ENCODE measurements at places on chromosomes 2 and 18. TPM values are rescaled to one million over a fixed set of nuclear protein-coding genes. Genes with fewer than 3 reads are reported as not detected.
A peak's percentile ranks its signal among the peaks of the same experiment; 100 is the strongest.

DNA sequence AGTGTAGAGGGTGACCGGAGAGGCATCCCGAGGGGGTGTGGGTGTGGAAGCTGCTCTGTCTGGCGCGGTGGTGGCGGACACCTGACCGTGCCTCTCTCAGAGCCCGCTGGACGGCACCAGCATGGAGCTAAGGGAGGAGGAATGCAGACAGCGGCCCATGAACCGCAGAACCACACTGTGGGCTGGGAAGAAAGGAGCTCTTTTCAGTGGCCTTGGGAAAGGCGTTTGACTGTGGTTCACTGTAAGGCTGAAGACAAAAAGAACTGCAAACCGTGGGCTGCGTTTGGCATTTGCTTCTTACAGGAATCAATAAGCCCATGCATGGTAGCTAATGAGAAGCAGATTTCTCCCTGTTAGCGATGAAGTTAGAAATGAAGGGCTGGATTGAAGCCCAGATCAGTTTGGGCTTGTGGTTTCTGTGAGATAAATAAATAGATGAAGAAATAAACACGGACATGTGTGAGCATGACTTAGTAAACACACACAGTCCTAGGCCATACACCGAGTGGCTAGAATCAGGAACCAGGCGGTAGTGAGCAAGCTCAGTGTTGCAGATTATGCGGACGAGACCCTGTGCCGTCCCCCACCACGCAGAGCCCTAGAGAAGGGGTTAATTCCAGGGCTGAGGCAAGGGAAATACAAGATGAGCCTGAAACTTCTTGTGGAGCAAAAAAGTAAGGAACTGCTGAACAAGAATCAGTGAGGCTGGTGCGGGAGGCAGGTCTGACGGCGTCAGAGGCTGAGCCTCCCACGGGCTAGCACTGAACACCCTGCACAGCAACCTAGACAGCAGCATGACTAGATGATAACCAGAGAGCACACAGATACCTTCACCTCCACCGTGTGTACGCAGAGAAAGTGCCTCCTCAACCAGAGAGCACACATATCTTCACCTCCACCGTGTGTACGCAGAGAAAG lies 29.3 kb upstream of the NFATC1 start:
- no peak overlapping the region for H3K4me3 ChIP-seq
- H3K36me3 ChIP-seq: peaks cover 47% of the 10 kb centered on the region
- no peak for DNase-seq
- H3K27me3 ChIP-seq: no peaks in the 10 kb centered on the region
- no peak overlapping the region for H3K27ac ChIP-seq
- H3K4me1 ChIP-seq: no peaks in the 10 kb centered on the region

Gene ICOS
- 3.0 TPM for total RNA-seq

DNA sequence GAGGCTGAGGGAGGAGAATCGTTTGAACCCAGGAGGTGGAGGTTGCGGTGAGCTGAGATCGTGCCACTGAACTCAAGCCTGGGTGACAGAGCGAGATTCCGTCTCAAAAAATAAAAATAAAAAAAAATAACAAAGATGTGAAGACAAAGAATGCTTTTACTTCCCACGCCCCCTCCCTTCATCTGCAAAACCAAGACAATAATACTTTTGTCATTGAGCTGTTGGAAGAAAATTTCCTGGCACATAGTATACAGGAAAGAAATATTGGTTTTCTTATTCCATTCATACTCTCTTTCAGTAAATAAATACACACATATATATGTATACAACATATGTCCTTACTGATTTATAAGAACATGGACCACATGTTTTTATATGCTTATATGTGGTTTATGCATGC lies 12.2 kb downstream of the GREB1 start:
- peaks cover 18% of the 10 kb centered on the region for H3K27me3 ChIP-seq
- no peak overlapping the region for H3K4me3 ChIP-seq
- H3K36me3 ChIP-seq: no peaks in the 10 kb centered on the region
- no peaks in the 10 kb centered on the region for H3K4me1 ChIP-seq
- H3K27ac ChIP-seq: no peak overlapping the region
- no peak for DNase-seq

Gene SUPT7L
- total RNA-seq: 29.6 TPM

DNA sequence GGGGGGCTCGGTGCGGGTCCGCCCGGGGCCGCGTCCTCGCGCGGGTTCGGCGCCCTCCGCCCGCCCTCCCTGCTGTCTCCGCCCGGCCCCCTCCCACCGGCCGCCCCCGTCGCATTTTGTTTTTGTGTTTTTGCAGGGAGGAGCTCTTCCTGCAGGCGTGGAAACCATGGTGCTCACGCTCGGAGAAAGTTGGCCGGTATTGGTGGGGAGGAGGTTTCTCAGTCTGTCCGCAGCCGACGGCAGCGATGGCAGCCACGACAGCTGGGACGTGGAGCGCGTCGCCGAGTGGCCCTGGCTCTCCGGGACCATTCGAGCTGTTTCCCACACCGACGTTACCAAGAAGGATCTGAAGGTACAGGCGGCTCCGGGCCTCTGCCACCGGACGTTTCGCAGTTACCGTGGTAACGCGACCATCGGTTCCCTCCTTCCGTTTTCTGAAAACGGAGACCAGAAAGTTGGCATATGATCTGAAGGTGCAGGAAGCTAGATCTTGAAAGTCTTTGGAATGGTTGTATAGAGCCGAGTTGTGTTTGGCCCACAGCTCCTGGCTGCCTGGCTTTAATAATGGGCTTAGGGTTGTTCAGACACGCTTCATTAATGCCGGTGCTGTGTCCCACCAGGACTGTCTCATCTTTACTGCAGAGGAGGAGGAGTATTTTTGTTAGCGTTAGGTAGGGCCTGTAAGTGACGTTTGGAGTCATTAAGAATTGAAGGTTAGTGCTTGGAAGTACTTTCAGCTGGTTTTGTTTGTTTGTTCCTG lies 891 bp downstream of the KDM3A start:
- H3K4me1 ChIP-seq: peaks cover 45% of the 10 kb centered on the region
- H3K27me3 ChIP-seq: no peaks in the 10 kb centered on the region
- H3K36me3 ChIP-seq: peaks cover 40% of the 10 kb centered on the region
- peak; percentile 76 for DNase-seq

DNA sequence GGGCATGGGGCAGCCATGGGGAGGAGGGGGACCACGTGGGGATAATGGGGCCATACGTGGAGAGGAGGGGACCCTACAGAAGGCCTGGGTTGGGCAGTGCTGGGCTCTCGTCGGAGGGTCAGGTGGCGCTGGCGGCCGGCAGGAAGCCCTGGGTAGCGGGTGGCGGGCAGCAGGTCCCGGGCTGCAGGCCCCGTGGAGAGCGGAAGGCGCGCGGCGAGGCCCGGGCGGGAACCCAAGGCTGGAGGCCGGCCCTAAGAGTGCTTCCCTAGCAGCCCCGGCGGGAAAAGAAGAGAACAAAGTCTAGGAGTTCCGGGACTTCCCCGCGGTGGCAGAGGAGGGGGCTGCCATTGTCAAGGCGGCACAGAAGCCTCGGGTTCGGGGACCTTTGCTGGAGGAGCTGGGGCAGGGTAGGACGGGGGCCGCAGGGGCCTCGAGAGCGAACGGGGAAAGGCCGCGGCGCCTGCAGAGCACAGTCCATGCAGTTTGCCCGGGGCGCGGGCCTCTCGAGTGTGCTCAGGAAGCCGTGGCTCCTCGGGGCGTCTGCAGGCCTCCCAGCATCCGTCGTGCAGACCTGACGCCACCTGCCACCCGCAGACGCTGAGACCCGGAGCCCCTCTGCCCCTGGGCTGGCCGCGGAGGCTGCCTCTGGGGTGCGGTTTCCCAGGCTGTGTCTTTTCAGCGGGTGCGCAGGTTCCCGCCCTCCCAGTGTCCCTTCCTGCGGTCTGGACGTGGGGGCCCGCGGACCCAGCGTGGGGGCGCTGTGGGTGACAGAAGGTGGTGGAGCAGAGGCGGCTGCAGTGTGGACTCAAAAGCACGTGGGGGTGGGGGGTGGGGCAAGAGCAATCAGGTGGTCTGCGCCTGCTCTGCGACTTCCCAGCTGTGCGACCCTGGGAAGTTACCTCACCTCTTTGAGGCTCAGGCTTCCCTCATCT lies 19.4 kb upstream of the NCL start:
- peaks cover 15% of the 10 kb centered on the region for H3K4me1 ChIP-seq
- peak overlapping the region; percentile 92 for H3K27ac ChIP-seq
- no peaks in the 10 kb centered on the region for H3K36me3 ChIP-seq

Gene ANKRD23
- total RNA-seq: 3.5 TPM

DNA sequence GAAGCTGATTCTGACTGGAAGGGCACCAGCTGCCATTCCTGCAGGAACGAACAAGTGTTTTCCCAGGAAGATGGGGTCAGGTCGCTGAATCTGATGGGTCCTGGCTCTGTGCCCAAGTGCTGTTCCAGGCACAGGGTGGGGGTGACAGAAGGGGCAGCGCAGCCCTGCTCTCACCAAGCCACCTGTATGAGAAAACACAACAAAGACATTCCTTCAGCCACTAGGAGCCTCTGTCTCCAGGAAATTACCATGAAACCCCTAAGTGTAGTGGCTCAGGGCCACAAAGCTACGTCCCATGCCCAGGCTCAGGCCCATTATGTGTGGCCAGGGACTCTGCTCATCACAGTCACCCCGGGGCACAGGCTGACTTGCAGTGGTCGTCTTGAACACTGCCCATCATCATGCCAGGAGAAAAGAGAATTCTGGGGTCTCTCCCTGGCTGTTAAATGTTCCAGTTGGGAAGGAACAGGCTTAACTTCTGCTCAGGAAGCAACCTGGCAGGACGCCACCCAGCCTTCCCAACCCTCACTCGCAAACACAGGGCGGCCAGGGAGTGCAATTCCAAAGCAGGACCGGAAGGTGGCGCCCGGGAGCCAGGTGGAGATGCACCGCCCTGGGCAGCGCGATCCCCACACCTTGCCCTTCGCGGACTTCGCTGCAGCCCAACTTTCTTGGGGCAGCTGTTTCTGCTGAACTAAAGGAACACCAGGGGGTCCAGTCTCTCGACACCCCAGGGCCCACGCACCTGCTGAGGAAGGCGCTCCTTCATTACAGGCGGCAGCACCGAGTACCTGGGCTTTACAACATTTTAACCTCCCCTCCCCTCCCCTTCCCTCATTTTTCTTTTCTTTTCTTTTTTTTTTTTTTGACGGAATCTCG lies 11.0 kb upstream of the SFTPB start:
- H3K27ac ChIP-seq: peak overlapping the region; percentile 77
- H3K4me1 ChIP-seq: peaks cover 39% of the 10 kb centered on the region
- H3K27me3 ChIP-seq: no peaks in the 10 kb centered on the region
- peak; percentile 95 for DNase-seq

Gene UGT1A1
- total RNA-seq: 0.24 TPM

Gene CHCHD5
- 23.0 TPM for total RNA-seq

Gene GCG
- total RNA-seq: not detected

Gene CNRIP1
- 20.8 TPM for total RNA-seq

DNA sequence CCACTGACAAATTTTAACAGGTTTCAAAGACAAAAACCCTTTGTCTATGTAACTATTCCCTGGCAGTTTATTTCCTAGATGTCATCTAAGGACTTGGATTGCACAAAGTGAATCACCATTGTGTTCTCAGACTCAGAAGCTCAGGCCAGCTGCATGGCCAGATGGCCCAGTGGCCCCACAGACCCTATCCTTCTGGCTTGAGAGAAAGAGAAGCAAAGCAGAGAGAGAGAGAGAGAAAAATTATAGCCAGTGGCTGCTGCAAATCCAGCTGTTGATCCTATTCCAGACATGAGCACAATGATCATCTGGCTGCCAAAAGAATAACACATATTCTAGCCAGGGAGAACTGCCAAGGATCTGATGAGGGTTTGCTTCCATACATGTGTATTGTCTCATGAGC lies 25.8 kb downstream of the CTLA4 start:
- no peaks in the 10 kb centered on the region for H3K27me3 ChIP-seq
- no peak overlapping the region for H3K4me3 ChIP-seq
- H3K4me1 ChIP-seq: no peaks in the 10 kb centered on the region
- H3K27ac ChIP-seq: no peak overlapping the region

- no peak overlapping the region for H3K4me3 ChIP-seq
- no peak overlapping the region for H3K27ac ChIP-seq
- no peaks in the 10 kb centered on the region for H3K36me3 ChIP-seq
Measured at GRCh38 chr2:229611360-229611759, 103.0 kb downstream of the DNER start.

DNA sequence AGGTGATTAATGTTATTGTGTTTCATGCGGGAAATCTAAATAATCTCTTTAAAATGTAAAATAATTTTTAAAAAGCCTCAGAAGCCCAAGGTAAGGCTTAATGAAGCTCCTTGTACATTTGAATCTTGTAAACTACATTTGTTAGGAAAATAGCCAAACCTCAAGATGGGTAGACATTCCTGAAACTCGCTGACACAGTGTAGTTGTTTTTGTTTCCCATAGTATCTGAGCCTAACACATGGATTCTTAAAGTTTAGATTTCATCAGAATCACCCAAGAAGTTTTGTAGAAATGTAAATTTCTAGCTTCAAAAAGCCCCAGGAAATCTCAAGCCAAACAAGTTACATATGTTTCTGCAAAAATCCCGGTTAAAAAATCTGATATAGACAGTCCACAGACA lies 1221.1 kb upstream of the ACVR2A start:
- no peak for DNase-seq
- no peaks in the 10 kb centered on the region for H3K27me3 ChIP-seq
- no peak overlapping the region for H3K4me3 ChIP-seq
- H3K36me3 ChIP-seq: no peaks in the 10 kb centered on the region

DNA sequence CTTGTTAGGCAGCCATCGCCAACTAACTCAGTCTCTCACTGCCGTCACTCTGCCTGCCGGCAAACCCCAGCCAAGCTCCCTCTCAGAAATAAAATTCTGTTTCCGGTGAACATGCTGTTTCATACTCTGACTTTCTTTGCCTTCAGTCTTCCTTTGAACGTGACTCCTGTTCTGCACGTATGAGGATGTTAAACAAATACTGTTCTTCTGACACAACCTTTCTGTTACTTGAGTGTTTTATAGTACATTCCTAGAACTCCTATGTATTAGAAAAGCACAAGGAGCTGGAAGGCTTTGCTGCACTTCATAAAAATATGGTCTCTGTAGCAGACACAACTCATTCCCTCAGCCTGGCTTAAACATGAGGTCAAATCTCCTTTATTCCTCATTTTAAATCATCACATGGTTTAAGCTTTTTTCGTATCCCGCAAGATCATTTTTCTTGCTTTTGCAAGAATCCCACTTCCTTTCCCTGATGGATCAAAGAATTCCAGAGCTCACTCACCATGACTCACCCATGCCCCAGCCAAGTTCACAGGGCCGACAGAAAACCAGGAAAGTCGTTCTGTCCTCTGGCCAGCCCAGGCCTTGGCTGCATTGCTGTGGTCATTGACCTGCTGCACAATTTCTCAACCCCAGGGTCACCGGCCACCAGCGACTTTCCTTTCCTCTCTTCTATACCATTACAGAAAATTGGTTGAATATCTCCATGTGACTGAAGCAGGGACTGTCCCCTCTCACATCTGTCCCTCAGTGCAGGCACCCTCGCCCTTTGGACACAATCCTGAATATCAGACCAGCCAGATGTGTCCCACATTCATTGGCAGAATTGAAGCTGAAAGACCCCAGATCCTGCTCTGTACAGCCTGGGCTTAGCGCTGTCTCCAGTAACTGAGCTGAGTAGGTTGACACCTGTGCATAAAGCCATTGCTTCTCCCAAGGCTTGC lies 183.1 kb upstream of the ARL4C start:
- peak overlapping the region; percentile 9 for H3K27ac ChIP-seq
- no peaks in the 10 kb centered on the region for H3K27me3 ChIP-seq
- peaks cover 16% of the 10 kb centered on the region for H3K4me1 ChIP-seq
- no peak for DNase-seq
- H3K36me3 ChIP-seq: no peaks in the 10 kb centered on the region
